ENCODE measurements at places on chromosomes 1 and 21.
A peak's percentile ranks its signal among the peaks of the same experiment; 100 is the strongest.

- no peak for DNase-seq
- no peaks in the 10 kb centered on the region for H3K27me3 ChIP-seq
- H3K27ac ChIP-seq: no peak overlapping the region
- H3K4me3 ChIP-seq: no peak overlapping the region
Observed at GRCh38 chr1:207134581-207134980, 30.5 kb downstream of the C4BPA start.

DNA sequence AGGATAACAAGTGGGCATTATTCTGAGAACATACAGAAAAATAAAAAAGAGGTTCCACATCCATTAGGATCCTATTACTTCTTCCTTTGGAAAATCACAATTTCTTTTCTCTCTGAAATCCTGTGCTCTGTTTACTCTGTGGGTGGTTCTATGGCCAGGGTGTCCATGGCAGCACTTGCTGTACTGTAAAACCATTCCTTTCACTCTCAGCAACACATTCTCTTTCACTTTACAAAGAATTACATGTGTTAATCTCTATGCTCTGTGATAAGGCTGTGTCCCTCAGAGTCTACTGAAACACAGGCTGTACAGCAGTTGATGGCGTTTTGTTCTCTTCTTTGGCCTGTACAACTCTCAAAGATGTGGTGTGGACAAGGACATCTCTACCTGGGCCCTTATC, 524.1 kb downstream of the PTBP2 start:
- H3K36me3 ChIP-seq: no peaks in the 10 kb centered on the region
- H3K27me3 ChIP-seq: no peaks in the 10 kb centered on the region
- no peak overlapping the region for H3K27ac ChIP-seq
- no peak overlapping the region for H3K4me3 ChIP-seq
- DNase-seq: no peak

GRCh38 chr1:180632326-180633056, 669 bp downstream of the XPR1 start:
- H3K36me3 ChIP-seq: peaks cover 5% of the 10 kb centered on the region
- H3K27me3 ChIP-seq: no peaks in the 10 kb centered on the region

DNA sequence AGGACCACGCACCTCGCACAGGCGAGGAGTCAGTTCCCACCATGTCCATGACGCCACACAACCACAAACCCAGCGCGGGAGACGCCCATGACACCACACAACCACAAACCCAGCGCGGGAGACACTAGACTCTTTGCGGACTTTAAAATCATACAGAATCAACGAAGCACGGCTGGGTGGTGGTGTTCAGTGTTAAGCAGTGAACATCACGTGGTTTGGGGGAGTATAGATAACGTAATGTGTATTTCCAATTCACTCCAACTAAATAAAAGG, 19.2 kb downstream of the PTTG1IP start:
- DNase-seq: no peak
- peaks cover 42% of the 10 kb centered on the region for H3K4me1 ChIP-seq
- H3K27ac ChIP-seq: peak overlapping the region; percentile 63
- H3K4me3 ChIP-seq: no peak overlapping the region
- H3K36me3 ChIP-seq: peaks cover 15% of the 10 kb centered on the region
- H3K27me3 ChIP-seq: no peaks in the 10 kb centered on the region

DNA sequence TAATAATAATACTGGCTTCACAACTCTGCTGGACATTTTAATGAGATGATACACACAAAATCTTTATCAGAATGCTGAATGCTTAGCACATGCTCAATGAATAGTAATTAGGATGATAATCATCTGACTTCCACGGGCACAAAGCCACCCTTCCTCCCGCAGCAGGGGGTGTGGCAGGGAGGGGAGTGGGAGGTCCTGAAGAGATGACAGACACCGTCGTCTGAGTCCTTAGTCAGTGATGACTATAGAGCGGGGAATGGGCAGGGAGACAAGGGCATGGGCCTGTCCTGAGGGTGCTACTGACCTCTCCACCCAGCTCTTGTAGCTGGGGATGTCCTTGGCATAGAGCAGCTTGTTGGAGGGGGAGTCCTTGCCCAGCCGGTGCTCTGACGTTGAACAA, 117.6 kb upstream of the CD34 start:
- H3K4me3 ChIP-seq: no peak overlapping the region
- H3K27me3 ChIP-seq: no peaks in the 10 kb centered on the region
- no peaks in the 10 kb centered on the region for H3K36me3 ChIP-seq
- DNase-seq: no peak
- H3K4me1 ChIP-seq: no peaks in the 10 kb centered on the region

DNA sequence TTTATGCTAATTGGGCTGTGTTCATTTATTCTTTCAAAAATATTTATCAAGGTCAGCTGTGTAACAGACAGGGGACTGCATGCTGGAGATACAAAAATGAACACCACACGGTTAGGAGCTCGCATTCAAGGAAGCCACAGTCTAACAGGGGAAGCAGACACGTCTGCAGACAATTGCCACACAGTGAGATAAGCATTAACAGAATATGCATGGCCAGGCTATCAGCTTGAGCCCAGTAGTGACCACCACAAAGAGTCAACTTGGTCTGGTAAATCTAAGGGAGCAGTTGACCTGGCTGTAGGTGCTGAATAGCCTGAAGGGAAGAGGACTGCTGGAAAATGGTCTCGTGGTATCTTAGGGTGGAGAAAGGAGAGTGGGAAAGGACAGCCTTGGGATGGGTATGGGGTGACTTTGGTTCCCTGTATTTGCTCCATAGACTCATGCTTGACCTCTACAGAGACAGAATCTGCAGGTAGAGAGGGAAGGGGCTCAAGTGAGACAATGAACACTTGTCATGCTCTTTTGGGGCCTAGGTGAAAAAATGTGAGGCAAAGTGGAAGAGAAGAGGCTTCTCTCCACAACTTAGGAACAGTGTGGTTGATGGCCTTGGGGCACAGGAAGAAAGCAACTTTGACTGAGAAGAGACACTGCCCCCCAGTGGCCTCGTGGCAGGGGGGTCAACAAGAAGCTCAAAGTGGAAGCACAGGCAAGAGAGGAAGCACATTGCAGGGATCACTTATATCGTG, 7.6 kb upstream of the NPL start:
- no peak overlapping the region for H3K4me3 ChIP-seq
- H3K27me3 ChIP-seq: no peaks in the 10 kb centered on the region
- peak; percentile 33 for DNase-seq
- H3K36me3 ChIP-seq: no peaks in the 10 kb centered on the region

GRCh38 chr1:30706528-30706927, 16.9 kb downstream of the MATN1 start:
- no peak for DNase-seq
- H3K27me3 ChIP-seq: no peaks in the 10 kb centered on the region
- no peak overlapping the region for H3K4me3 ChIP-seq
- no peak overlapping the region for H3K27ac ChIP-seq
- H3K4me1 ChIP-seq: no peaks in the 10 kb centered on the region
- no peaks in the 10 kb centered on the region for H3K36me3 ChIP-seq

DNA sequence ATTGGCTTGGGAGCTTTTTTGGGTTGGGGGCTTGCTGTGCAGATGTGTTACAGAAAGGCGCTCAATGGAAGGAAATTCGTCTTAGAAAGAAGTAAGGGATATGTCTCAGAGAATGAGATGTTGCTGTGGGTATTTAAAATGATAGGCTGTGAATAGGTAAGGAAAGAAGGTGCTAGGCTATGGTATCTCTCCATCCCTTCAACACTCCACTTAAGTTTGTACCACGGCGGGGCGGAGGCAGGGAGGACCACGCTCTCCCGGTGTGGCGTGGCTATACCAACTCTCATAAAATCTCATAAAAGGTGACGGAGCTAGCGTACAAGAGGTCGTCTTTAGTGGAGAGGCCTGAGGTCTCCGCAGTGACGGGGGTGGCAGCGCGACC, 305 bp upstream of the RPS6KC1 start:
- H3K4me1 ChIP-seq: no peaks in the 10 kb centered on the region
- H3K4me3 ChIP-seq: peak overlapping the region; percentile 97
- peak overlapping the region; percentile 72 for H3K27ac ChIP-seq
- no peak for DNase-seq
- H3K27me3 ChIP-seq: peaks cover 4% of the 10 kb centered on the region

- H3K27ac ChIP-seq: no peak overlapping the region
- peaks cover 4% of the 10 kb centered on the region for H3K36me3 ChIP-seq
- H3K4me1 ChIP-seq: no peaks in the 10 kb centered on the region
- DNase-seq: no peak
- H3K27me3 ChIP-seq: no peaks in the 10 kb centered on the region
Observed at GRCh38 chr1:19370453-19371170, 58.5 kb downstream of the SLC66A1 start.

- H3K36me3 ChIP-seq: peaks cover 14% of the 10 kb centered on the region
- H3K27me3 ChIP-seq: no peaks in the 10 kb centered on the region
- H3K4me1 ChIP-seq: peaks cover 54% of the 10 kb centered on the region
Observed at GRCh38 chr1:157133426-157133825, 4.8 kb downstream of the ETV3 start.

DNA sequence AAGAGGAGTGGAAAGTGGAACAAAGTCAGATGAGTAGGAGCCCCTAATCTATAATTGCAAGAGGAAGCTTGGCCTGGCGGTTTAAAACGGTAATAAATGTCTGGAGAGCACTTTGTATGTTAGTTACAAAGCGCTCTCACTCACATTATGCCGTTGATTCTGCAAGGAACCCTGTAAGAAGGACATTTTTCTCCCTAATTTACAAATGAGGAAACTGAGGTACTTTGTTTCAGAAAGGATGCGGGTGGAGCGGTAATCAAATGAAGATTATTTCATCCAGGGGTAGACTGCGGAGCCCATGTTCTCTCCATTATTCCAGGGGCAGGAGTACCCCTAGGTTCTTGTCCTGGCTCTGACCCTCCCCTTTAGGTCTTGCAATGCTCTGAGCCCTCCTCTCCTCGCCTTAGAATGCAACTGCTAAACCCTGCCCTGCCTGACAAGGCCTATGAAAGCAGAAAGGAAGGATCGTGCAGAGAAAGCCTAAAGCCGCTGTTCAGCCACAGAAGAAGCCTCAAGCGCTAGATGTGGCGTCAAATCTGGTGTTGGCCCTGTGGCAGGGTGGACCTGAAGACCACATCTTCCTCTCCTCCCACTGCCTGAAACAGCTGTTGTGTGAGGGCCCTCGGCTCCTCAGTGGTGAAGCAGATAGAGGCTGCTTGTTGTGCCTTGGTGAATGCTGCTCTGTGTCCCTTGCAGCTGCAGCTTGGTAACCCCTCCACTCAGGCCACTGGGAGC, 588 bp upstream of the PACC1 start:
- H3K27me3 ChIP-seq: no peaks in the 10 kb centered on the region
- peak overlapping the region; percentile 98 for H3K4me3 ChIP-seq
- DNase-seq: no peak
- H3K4me1 ChIP-seq: peaks cover 15% of the 10 kb centered on the region
- H3K36me3 ChIP-seq: no peaks in the 10 kb centered on the region
- peak overlapping the region; percentile 71 for H3K27ac ChIP-seq

GRCh38 chr1:219397511-219397910, 215.4 kb downstream of the ZC3H11B start:
- no peak overlapping the region for H3K27ac ChIP-seq
- no peaks in the 10 kb centered on the region for H3K27me3 ChIP-seq
- DNase-seq: no peak
- H3K4me1 ChIP-seq: no peaks in the 10 kb centered on the region
- no peak overlapping the region for H3K4me3 ChIP-seq

DNA sequence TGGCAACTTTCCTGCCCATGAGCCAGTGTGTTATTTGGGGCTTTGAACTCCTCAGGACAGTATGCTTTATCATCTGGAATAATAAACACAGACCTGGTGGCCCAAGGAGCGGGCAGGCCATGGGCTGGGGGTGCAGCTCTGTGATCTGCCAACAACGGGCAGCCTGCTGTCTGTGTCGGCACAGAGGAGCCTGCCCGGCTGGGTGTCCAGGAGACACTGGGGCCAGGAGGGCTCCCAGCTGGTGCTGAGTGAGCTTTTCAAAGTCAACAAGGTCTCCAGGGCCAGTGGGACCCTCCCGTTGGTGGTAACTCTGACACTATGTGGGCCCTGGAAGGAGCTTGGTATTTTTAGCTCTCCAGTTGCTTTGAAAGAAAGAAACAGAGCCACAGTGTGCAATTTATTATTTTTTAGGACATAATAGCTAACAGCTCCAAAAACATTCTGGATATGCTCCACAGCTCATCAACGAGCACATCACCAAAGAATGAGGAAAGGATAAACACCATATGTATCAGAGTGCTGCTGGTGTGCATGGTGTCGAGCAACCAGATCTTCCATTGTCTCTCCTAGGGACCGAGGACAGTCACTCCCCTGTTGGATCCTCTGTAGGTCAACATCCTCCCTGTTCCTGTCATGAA, 488.7 kb upstream of the USP24 start:
- no peak overlapping the region for H3K4me3 ChIP-seq
- H3K36me3 ChIP-seq: no peaks in the 10 kb centered on the region
- no peaks in the 10 kb centered on the region for H3K27me3 ChIP-seq
- no peaks in the 10 kb centered on the region for H3K4me1 ChIP-seq
- H3K27ac ChIP-seq: no peak overlapping the region

DNA sequence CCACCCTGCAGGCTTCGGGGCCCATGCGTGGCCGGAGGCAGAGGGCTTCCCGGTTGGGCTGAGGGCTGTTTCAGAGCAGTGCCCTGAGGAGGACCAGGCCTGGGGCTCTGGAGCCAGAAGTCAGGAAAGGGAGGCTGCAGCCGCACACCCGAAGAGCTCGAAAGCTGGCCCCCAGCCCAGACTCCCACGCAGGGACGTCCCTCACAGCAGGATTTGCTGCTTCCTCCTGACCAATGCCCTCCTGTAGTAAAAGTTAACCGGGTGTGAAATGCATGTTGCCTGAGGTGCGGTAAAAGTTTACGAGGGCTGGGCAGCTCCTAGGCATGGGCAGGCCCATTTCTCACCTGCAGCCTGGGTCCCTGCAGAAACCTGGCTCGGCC, 101.5 kb upstream of the ARHGEF16 start:
- no peaks in the 10 kb centered on the region for H3K27me3 ChIP-seq
- H3K36me3 ChIP-seq: no peaks in the 10 kb centered on the region
- no peak overlapping the region for H3K27ac ChIP-seq
- no peak for DNase-seq
- H3K4me3 ChIP-seq: no peak overlapping the region
- no peaks in the 10 kb centered on the region for H3K4me1 ChIP-seq

- no peak overlapping the region for H3K4me3 ChIP-seq
- no peaks in the 10 kb centered on the region for H3K4me1 ChIP-seq
- no peak for DNase-seq
- no peak overlapping the region for H3K27ac ChIP-seq
Observed at GRCh38 chr1:71269818-71270217, 189.0 kb upstream of the ZRANB2 start.

DNA sequence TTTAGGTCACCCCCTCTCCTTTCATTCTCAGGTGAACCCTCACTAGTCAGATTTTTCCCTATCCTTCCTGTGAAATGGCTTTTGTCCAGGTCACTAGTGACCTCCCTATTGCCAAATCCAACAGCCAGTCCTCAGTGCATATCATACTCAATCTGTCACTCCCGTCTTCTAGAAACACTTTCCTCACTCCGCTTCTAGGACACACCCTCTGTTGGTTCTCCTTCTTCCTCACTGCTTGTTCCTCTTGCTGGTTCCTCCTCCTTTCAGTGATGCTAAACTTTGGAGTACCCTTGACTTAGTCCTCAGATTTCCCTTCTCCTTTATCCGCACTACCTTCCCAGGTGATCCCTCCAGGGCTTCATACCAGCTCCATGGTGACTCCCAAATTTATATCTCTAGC, 94.3 kb downstream of the RNF220 start:
- H3K36me3 ChIP-seq: no peaks in the 10 kb centered on the region
- no peak for DNase-seq
- no peak overlapping the region for H3K4me3 ChIP-seq
- H3K4me1 ChIP-seq: no peaks in the 10 kb centered on the region
- H3K27me3 ChIP-seq: no peaks in the 10 kb centered on the region

- no peak overlapping the region for H3K4me3 ChIP-seq
- no peaks in the 10 kb centered on the region for H3K36me3 ChIP-seq
- H3K27ac ChIP-seq: no peak overlapping the region
- DNase-seq: no peak
Observed at GRCh38 chr1:232283864-232284263, 346.1 kb downstream of the SIPA1L2 start.

GRCh38 chr1:244173769-244174168, 122.7 kb downstream of the ZBTB18 start:
- H3K27me3 ChIP-seq: no peaks in the 10 kb centered on the region
- H3K4me1 ChIP-seq: no peaks in the 10 kb centered on the region
- no peak overlapping the region for H3K27ac ChIP-seq
- no peak for DNase-seq
- no peaks in the 10 kb centered on the region for H3K36me3 ChIP-seq
